Dermis microvascular lymphatic vessel endothelial cell (primary cell): ENCODE measurements at places on chromosomes 6 and 20.

DNA sequence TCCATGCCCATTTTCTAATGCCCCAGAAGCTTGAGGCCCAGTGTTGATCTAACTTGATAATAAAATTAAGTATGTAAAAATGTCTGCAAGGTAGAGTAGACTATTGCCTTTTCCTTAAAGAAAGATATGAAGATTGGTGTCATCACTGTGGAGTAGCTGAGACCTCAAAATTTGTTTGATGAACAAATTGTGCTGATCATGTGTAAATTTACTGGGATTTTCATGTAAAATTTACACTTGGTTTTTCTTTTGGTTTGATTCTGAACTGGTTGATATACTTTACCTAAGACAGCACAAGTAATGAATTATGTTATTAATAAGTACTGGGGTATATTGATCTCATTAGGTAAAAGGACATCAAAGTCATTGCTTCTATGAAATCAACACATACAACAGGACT lies 207.3 kb downstream of the COL19A1 start:
- no peak for DNase-seq

- no peak for DNase-seq
Measured at GRCh38 chr6:94733066-94733465, 844.3 kb upstream of the MANEA start.

- DNase-seq, result peak; percentile 11
Measured at GRCh38 chr20:38229376-38230252, 30.9 kb downstream of the KIAA1755 start.

DNA sequence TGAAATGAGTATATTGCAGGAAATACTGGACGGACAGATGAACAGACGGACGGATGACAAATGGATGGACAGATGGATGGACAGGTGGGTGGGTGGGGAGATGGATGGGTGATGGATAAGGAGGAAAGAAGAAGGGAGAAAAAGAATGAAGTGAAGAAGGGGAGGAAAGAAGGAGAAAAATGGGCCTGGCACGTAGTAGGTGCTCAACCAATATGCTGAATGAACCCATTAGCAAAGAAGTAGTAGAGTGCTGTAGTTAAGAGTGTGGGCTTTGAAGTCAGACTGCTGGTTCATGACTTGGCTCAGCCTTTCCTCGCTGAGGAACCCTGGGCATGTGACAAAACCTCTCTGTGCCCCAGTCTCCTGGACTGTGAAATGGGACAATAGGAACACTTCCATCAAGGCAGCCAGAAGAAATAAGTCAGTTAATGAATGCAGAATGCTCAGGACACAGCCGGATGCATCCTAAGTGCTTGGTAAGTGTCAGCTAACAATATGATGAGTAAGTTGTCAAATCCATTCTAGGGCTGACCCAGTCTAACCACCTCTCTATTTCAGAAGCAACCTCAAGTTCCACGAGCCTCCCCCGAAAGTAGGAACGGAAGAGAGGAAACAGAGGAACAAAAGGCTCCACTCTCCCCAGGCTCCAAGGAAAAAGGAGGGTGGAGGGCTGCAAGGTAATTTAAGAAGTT lies 37.9 kb downstream of the PREX1 start:
- DNase-seq, result no peak

- no peak for DNase-seq
Measured at GRCh38 chr20:24450624-24451376, 18.6 kb upstream of the SYNDIG1 start.

GRCh38 chr6:15102241-15102640 lies 143.6 kb upstream of the JARID2 start:
- no peak for DNase-seq

DNA sequence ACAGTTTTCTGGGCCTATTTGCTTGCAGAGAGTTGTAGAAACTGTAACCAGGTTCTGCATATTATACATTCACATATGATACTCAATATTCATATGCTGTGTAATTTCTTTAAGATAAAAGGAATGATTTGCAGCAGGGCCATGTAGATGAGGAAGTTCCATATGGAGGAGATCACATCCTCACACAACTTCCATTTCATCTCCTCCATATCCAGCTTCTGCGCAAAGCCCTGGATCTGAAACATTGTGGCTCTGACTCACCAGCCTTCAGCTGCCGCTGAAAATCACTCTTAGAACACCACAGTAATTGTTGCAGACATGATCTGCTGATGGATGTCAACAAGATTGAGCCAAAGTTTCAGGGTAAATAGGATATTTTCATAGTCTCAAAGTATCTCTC lies 57.7 kb downstream of the PXDC1 start:
- no peak for DNase-seq

DNA sequence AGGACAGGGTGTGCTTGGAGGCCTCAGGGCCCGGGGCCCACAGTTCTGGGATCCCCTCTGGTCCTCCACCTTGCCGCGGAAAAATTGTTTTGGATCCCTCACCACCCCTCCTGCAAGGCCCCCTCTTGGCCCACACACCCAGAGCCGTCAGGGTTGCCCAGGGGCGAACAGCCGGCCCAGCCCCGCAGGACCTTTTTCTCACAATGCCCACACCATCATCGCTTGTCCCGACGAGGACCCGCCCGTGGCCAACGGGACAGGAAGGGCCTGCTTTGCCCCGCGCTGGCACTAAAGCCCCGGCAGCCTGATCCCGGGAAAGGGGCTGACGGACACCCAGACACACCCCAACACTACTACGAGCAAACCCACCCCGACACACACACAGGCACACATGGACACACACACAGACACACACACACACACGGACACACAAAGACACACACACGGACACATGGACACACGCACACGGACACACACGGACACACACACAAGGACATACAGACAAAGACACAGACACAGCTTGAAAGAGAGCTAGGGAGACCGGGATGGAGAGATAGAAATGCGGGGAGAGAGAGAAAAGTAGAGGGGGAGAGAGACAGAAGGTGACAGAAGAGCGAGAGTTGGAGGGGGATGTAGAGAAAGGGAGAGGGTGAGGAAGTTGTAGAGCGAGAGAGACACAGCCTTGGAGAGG lies 1493.5 kb upstream of the DEFB115 start:
- no peak for DNase-seq

- no peak for DNase-seq
Measured at GRCh38 chr6:161272635-161273273, 1.1 kb downstream of the AGPAT4 start.

GRCh38 chr6:145562771-145563615 lies 172.3 kb downstream of the EPM2A start:
- DNase-seq, result no peak

GRCh38 chr6:39199231-39199940 lies 29.9 kb downstream of the KCNK5 start:
- DNase-seq, result no peak

DNA sequence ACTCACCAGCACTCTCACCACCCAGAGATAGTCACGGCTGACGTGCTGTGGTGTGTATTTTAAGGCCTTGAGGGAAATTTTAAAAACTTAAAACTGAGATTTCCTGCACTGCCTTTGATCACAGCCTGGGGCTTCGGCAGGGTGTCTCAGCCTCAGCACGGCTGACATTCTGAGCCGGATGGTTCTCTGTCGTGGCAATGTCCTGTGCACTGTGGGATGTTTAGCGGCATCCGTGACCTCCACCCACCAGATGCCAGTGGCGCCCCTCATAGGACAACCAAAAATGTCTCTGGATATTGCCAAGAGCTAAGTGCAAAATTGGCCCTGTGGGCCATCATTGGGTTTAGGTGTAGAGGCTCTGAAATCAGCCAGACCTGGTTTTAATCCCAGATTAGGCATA lies 142.2 kb upstream of the KCNG1 start:
- DNase-seq, result no peak

- no peak for DNase-seq
Measured at GRCh38 chr6:42294759-42295158, 77.1 kb upstream of the MRPS10 start.

DNA sequence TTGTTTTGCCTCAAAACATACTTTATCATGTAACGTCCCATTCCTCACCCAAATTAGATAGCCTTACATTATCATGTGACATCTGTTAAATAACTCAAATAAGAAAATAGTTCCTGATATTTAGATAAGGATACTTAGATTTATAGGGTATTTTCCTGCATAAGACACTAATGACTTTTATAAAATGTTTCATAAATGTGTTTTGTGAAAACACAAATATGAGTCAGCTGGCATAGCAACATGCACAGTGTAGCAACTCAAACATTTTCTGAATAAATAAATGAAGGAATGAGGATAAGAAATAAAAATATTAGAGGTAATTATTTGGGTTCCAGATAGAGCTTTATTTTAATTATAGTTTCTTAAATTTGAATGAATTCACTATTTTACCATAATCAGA lies 460.4 kb upstream of the PLCB4 start:
- DNase-seq, result no peak

GRCh38 chr6:14635934-14636591 lies 518.5 kb downstream of the CD83 start:
- no peak for DNase-seq

GRCh38 chr20:53412577-53413185 lies 181.0 kb downstream of the ZNF217 start:
- no peak for DNase-seq

DNA sequence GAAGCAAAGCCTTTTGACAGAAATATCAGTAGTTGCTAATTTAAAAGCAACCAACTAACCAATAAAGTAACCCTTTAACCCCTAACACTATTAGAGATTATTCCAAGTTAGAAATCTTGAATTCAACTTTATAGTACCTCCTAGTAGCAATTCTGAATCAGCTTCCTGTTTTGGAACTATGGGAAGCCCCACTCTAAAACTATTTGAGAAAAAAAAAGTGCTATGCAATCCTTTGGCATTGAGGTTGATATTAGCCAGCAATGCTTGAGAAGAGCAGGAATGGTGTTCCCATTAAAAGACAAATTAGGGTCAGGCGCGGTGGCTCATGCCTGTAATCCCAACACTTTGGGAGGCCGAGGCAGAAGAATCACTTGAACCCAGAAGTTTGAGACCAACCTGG lies 306.2 kb upstream of the ZFP64 start:
- DNase-seq, result peak; percentile 40

GRCh38 chr6:42745083-42745639 lies 742 bp downstream of the TBCC start:
- DNase-seq, result no peak

DNA sequence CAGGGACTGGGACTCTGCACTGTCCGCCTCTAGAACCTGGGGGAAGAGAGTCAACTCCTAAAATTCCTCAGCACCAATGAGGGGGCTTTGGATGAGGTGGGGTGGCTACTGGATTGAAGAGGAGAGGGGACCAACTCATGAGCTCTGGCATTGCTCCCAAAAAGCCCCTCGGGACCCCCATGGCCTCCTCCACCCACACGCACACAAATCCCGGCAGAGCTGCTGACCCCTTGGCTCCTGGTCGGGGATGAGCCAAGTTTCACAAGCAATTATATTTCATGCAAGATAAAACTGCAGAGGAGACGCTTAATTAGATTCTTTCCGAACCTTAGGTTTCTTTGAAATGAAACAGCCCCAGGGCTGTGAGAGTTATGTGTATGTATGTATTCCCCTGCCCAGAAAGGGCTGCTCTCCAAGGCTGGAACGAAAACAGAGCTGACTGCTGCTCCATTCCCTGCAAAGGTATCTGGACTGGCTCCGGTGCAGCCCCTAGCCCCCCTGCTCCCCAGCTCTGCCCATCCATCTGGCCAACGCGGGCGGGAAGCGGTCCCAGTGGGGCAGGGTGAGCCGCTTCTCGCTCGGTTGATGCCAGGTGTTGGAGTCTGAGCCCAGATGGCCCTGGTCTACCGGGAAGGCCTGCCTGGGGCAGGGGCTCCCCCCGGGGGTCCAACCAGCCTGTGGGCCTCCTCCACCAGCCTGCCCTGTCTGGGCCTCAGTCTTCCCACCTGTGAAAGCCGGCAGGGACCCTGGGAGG lies 46.8 kb upstream of the STX16 start:
- no peak for DNase-seq

- peak; percentile 18 for DNase-seq
Measured at GRCh38 chr20:47196091-47197081, 160.1 kb downstream of the ZMYND8 start.

- no peak for DNase-seq
Measured at GRCh38 chr20:9352739-9353138, 161.7 kb upstream of the LAMP5 start.

GRCh38 chr20:63220696-63221399 lies 4.9 kb upstream of the YTHDF1 start:
- no peak for DNase-seq

- DNase-seq, result no peak
Measured at GRCh38 chr6:91278416-91278815, 691.5 kb upstream of the MAP3K7 start.

DNA sequence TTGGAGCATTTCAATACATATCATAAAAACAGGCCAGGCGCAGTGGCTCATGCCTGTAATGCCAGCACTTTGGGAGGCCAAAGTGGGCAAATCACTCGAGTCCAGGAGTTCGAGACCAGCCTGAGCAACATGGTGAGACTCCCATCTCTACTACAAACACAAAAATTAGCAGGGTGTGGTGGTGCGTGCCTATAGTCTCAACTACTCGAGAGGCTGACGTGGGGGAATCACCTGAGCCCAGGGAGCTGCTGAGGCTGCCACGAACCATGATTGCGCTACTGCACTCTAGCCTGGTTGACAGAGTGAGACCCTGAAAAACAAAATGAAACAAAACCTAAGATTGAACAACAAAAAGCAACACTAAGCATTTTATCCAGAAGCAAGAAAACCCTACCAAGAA lies 47.2 kb downstream of the BACH2 start:
- no peak for DNase-seq

GRCh38 chr6:168865-169455 lies 123.3 kb upstream of the DUSP22 start:
- DNase-seq, result peak; percentile 46

- no peak for DNase-seq
Measured at GRCh38 chr20:18754030-18754652, 59.4 kb upstream of the SCP2D1 start.

DNA sequence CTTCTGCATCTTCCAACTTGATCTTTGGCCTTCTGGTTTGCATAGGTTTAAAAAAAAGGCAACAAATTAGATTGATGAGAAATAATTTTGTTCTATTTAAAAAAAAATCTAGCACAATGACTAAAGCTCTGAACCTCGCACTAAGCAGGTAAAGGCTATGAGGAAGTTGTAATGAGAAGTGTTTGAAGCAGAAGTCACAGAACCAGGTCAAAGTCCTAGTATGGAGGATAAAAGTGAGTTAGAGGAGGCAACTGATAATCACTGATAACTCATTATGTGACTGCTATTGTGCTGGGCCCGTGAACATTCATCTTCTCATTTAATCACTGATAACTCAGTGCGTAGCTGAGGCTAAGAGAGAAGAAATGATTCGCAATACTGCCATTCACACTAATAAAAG lies 46.1 kb upstream of the GFRAL start:
- no peak for DNase-seq

- DNase-seq, result no peak
Measured at GRCh38 chr6:151175662-151176445, 63.9 kb upstream of the AKAP12 start.

DNA sequence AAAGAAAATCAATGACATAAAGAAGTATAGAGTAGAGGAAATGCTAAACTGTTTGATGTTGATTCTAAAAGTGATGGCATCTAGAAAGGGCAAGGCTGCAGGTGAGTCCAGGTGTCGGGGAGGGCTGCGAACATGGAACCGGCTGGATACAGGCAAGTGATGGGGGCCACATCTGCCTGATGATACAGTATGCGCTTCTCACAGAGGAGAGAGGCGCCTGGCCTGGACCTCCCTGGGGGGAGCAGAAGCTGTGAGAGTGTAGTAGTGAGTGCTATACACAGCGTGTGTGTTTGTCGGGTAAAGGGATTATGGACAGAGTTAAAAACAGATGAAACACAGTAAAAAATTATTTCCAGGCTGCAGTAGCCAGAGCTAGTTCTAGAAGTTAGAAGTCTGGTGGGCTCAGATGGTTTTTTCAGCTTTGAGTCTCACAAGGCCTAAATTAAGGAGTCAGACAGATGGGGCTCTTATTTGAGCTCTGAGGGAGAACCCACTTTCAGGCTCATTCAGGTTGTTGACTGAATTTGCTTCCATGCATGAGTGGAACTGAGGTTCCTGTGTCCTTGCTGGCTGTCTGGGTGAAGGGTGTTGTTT lies 195.8 kb upstream of the ARG1 start:
- DNase-seq, result no peak
